Tibial nerve (tissue), 4 donors: ENCODE measurements at places on chromosomes 7 and 10. TPM values are rescaled to one million over a fixed set of nuclear protein-coding genes. Genes with fewer than 3 reads are reported as not detected.
A peak's percentile ranks its signal among the peaks of the same experiment; 100 is the strongest.

TAC1 gene
- total RNA-seq = 121 TPM

PNPLA8 gene
- total RNA-seq = 49.2 TPM

DNA sequence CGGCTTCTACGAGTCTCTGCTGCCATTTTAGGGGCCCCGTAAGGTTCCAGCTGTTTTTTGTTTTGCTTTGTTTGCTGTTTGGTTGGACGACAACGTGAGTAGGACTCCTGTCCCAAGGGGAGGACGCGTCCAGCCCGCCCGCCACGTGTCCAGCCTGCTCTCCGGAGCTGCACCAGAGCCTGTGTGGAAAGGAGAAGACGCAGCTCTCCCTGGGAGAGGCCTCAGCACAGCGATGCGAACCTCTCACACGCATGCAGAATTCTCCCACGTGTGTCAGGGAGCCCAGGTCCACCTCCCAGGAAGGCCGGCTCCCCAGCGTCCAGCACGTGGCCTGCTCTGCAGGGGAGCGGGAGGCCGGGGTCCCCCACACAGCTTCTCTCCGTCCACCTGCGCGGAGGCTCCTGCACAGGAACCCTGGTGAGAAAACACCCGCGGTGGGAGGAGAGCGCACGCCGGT is 36.4 kb upstream of the DNAJB6 start:
- no peak overlapping the region for H3K4me3 ChIP-seq
- no peaks in the 10 kb centered on the region for H3K27me3 ChIP-seq
- no peaks in the 10 kb centered on the region for H3K4me1 ChIP-seq
- no peak overlapping the region for H3K27ac ChIP-seq
- DNase-seq = no peak

GRCh38 chr7:148697256-148698006 is 1.3 kb upstream of the CUL1 start:
- H3K4me3 ChIP-seq = peak overlapping the region; percentile 87
- H3K27ac ChIP-seq = peak overlapping the region; percentile 99
- H3K36me3 ChIP-seq = no peaks in the 10 kb centered on the region

DNA sequence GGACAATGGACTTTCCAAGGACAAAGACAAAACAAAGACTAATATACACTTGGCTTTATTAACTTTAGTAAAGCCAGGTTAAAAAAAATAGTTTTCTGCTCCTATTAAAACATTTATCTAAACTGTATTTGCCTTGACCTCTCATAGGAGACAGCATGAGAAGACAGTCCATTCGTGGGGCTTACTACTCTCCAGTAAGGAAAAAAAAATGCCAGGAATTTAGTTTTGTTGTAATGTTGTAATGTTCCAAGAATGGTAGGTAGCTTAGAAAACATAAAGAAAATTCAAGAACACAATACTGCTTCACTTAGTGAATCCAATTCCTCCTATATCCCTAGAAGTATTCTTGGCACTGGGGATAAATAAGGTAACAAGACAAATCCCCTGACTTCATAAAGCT is 81.7 kb downstream of the KMT2C start:
- no peaks in the 10 kb centered on the region for H3K36me3 ChIP-seq
- no peak overlapping the region for H3K4me3 ChIP-seq
- DNase-seq = no peak
- H3K27me3 ChIP-seq = no peaks in the 10 kb centered on the region

DNA sequence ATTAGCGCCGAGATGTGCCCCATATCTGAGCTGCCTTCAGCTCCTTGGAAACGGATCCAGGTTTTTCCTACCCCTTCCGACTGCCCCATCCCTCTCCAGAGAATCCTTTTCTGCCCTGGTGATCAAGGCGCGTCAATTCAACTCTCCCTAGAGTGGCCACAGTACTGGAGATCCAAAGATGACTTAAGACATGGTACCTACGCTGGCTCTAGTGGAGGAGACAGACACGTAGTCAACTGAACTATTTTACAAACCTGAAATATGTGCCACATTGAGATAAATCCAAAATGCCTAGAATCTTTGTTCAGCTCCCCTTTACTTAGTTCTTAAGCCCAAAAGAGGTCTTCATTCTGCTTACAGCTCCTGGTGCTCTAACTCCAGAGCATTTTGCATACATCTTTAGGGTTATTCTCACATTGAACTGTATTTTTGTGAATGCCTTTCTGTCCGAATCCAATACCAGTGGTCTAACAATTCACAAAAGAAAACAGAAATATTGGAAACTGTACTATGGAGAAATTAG is 444 bp upstream of the TNPO3 start:
- no peak for DNase-seq
- H3K27ac ChIP-seq = peak overlapping the region; percentile 93
- peaks cover 10% of the 10 kb centered on the region for H3K4me1 ChIP-seq
- no peaks in the 10 kb centered on the region for H3K27me3 ChIP-seq
- peak overlapping the region; percentile 82 for H3K4me3 ChIP-seq
- H3K36me3 ChIP-seq = no peaks in the 10 kb centered on the region

GRCh38 chr7:8389593-8390261 is 43.7 kb upstream of the NXPH1 start:
- H3K27me3 ChIP-seq = no peaks in the 10 kb centered on the region
- no peaks in the 10 kb centered on the region for H3K4me1 ChIP-seq
- H3K36me3 ChIP-seq = no peaks in the 10 kb centered on the region
